H7 (cell line): ENCODE measurements at places on chromosomes 11 and 22. TPM values are rescaled to one million over a fixed set of nuclear protein-coding genes. Genes with fewer than 3 reads are reported as not detected.

Gene C11orf97
- not detected in 2 replicates for total RNA-seq

Gene HBD
- not detected in 2 replicates for total RNA-seq

Gene C22orf15
- total RNA-seq: 1.8 and 3.7 TPM in 2 replicates

Gene TNNT3
- total RNA-seq: not detected in 2 replicates

Gene POU2AF1
- total RNA-seq: not detected in 2 replicates

Gene HOATZ
- total RNA-seq: not detected in 2 replicates

Gene PLEKHB1
- 2.3 and 5.8 TPM in 2 replicates for total RNA-seq

Gene CTNND1
- 108 and 118 TPM in 2 replicates for total RNA-seq

Gene GPHA2
- total RNA-seq: 2.4 TPM in 1 of 2 replicates, not detected in the other

Gene RIMBP3B
- total RNA-seq: 0.22 and 0.24 TPM in 2 replicates

Gene CATSPER1
- total RNA-seq: not detected in 2 replicates

Gene YAP1
- total RNA-seq: 76.2 and 80.5 TPM in 2 replicates

Gene MMP7
- not detected in 2 replicates for total RNA-seq

Gene SERHL2
- total RNA-seq: 2.6 and 7.5 TPM in 2 replicates

Gene LRRC10B
- 2.5 and 2.6 TPM in 2 replicates for total RNA-seq

Gene PPFIBP2
- 6.9 and 9.4 TPM in 2 replicates for total RNA-seq

Gene OR10D3
- total RNA-seq: not detected in 2 replicates

Gene SAA4
- total RNA-seq: not detected in 2 replicates

Gene TREH
- not detected in 2 replicates for total RNA-seq

Gene ARFGAP2
- total RNA-seq: 84.4 and 94.7 TPM in 2 replicates

Gene OR8D1
- not detected in 2 replicates for total RNA-seq

Gene PKNOX2
- total RNA-seq: 1.6 and 2.2 TPM in 2 replicates

Gene MMP8
- total RNA-seq: not detected in 2 replicates

Gene P2RY2
- 0.11 and 0.35 TPM in 2 replicates for total RNA-seq

Gene KCNJ1
- 0.07 TPM in 1 of 2 replicates, not detected in the other for total RNA-seq

Gene DAGLA
- 3.7 and 4.8 TPM in 2 replicates for total RNA-seq

Gene ARAP1
- 85.2 and 85.5 TPM in 2 replicates for total RNA-seq

Gene PAMR1
- total RNA-seq: 3.2 and 3.9 TPM in 2 replicates

Gene TRIM6
- 27.4 and 40.6 TPM in 2 replicates for total RNA-seq

Gene SAA2
- total RNA-seq: not detected in 2 replicates

Gene ANKK1
- not detected in 2 replicates for total RNA-seq

Gene FREY1
- 0.35 and 2.3 TPM in 2 replicates for total RNA-seq

Gene SLC5A12
- total RNA-seq: 2.3 and 3.1 TPM in 2 replicates

Gene NAALAD2
- total RNA-seq: 4.0 and 6.7 TPM in 2 replicates

Gene ZBTB16
- not detected in 2 replicates for total RNA-seq

Gene ST14
- 4.5 and 4.7 TPM in 2 replicates for total RNA-seq
